ENCODE measurements at places on chromosomes 12 and 14.
A peak's percentile ranks its signal among the peaks of the same experiment; 100 is the strongest.

- no peak for DNase-seq
Measured at GRCh38 chr12:75888399-75888798, 143.2 kb downstream of the PHLDA1 start.

DNA sequence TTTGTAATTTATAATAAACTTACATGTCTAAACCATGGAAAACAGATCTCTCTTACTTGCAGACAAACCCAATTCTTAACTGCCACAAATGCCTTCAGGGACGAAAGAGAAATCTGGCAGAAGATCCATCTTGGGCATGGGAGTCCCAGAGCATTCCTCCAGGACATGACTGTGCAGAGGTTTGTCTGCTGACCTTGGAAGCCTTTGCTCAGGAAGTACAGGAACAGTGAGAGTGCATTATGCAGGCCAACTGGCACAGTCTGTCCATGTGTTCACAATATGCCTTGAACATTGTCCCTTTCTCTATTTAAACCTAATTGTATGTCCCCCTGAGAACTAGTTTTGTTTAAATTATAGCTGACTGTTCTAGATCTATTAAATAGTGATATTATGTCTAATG, 467.1 kb downstream of the ATP23 start:
- DNase-seq, result no peak

GRCh38 chr14:88323086-88323522, at the start of gene KCNK10:
TSS of gene KCNK10 (minus strand) at chr14:88323269. CDS start at chr14:88322798, 471 bp downstream.
- DNase-seq, result no peak

DNA sequence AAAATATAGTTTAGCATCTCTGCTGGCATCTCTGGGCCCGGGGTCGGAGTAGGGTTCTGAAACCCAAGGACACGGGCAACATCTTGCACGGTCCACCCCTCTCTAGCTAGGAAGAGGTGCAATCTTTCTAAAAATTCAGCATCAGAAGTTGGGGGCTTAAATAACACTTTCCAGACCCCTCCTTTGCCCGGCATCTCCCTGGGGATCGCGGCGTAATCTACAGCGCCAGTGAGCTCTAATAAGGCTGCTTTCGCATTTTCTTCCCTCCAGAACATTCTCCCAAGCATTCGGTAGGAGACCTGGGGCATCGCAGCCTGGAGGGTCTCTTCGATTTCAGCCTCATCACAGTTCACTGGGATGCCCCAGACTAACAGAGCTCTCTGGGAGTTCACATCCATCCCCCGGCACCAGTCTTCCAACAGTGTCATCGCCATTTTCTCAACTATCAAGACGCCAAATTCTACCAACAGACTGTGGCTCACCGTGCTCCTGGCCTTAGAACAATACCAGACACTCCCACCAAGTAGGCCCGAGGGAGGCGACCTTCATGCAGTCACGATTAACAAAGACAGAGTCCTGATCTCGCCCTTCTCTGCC, 880 bp downstream of the PNMA1 start:
- DNase-seq, result no peak

GRCh38 chr12:31323391-31324115, 2.4 kb downstream of the SINHCAF start:
- peak; percentile 82 for DNase-seq

DNA sequence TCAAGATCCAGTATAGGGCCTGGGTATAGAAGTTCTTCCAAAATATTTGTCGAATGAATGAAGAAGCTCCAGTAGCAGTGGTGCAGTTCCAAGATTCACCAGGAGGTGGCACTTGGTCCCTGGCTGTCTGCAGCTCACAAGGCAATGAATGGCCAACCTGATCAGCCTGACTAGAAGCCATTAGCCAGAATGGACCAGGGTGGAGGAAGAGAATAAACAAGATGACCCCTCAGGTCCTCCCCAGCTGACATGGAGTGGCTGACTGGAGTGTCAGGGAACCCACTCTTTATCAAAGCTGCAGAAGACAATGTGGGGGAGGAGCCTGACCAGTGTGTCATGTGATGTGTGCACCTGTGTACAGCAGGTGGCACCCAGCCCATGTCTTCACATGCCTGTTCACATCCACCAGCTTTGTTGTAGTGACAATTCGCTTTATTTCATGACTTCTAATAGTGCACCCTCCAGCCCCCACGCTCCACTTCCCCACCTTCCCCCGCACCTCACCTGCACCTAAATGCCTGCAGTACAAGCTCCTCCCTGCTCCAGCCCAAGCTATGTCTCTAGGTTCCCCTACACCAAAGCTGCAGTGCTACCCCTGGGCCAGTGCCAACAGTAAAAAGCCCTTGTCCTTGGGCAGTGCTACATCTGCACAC, 3.0 kb downstream of the LTBP2 start:
- DNase-seq, result peak; percentile 90

GRCh38 chr14:73248108-73248868, 11.0 kb downstream of the PAPLN start:
- no peak for DNase-seq

- DNase-seq, result peak; percentile 61
Measured at GRCh38 chr12:96719660-96720362, 187.2 kb upstream of the NEDD1 start.

- DNase-seq, result no peak
Measured at GRCh38 chr12:24821691-24822090, 127.2 kb downstream of the BCAT1 start.

DNA sequence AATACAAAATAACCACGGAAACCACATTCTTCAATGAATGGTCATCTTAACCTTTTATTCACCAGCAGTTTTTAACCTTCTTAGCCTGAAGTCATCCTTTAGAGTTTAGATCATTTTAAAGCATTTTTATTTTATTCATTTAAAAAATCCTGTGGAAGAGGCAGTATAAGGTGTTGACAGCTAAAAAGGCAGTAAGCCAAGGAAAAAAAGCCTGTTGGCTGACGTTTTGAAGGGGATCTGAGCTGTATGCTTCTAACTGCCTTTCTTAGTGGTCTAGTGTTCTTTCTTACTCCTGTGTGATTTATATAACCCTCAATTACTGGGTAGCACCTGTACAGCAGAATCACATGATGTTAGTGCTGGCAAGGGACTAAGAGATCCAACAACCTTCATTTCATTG, 438.3 kb upstream of the SEL1L start:
- no peak for DNase-seq

DNA sequence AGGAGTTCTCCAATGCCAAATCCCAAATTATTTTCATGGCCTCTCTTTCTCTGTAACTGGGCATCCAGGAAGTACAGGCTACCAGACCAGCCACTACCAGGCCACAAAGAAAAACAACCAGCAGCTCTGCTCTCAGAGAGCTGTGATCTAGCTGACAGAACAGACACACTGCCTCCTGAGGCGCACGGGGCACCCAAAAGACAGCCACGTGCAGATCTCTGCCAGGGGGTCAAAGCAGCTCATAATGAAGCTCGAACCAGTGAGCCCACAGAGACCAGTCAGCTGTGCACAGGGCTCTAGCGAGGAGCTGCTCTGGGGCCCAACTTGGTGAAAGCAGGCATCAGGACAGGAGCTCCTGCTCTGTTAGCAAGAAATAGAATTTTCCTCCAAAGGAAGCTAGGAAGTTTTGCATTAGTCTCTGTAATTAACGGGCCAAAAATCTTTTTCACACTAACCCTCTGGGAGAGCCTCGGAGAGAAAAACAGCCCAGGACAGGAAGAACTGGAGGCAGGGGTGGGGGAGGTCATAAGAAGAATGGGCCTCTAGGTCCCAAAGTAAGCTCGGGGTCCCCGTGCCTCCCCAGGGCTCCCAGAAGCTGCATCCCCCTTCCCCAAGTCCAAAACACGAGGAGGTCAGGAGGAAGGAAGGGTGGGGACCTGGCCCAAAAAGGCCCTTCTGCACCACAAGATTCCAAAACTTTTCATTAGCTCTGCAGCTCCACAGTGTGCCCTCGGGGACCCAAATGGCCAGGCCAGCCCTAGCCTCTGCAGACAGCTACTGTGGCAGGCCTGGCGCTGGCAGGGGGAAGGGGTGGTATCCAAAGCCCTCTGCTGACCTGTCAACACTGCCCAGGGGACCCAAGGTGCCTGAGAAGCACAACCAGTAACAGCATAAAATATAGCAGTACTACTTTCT, 30.2 kb downstream of the ACTN1 start:
- no peak for DNase-seq

GRCh38 chr14:28381656-28382055, 384.9 kb upstream of the FOXG1 start:
- DNase-seq, result no peak

DNA sequence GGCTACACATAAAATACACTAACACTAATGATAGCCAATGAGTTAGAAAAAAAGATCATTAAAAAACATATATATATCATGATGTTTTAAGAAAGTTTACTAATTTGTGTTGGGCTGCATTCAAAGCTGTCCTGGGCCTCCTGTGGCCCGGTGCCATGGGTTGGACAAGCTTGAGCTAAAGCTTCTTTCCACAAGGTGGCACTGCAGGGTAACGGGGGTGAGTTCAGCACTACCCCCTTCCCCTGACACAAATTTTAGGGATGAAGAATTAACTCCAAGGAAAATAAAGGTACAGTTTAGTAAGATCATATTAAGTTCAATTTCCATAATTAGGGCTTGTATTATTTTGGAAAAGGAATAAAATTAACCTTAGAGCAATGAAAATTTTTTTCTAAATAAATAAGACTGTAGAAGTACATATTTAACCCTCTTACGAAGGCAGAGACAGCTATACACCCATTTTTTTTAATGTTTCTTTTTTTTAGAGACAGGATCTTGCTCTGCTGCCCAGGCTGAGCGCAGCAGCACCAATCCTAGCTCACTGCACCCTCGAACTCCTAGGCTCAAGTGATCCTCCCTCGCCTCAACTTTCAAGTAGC, 38.9 kb downstream of the PPP1R13B start:
- DNase-seq, result peak; percentile 22

GRCh38 chr14:106372870-106373652, 846.7 kb downstream of the TMEM121 start:
- peak; percentile 84 for DNase-seq

DNA sequence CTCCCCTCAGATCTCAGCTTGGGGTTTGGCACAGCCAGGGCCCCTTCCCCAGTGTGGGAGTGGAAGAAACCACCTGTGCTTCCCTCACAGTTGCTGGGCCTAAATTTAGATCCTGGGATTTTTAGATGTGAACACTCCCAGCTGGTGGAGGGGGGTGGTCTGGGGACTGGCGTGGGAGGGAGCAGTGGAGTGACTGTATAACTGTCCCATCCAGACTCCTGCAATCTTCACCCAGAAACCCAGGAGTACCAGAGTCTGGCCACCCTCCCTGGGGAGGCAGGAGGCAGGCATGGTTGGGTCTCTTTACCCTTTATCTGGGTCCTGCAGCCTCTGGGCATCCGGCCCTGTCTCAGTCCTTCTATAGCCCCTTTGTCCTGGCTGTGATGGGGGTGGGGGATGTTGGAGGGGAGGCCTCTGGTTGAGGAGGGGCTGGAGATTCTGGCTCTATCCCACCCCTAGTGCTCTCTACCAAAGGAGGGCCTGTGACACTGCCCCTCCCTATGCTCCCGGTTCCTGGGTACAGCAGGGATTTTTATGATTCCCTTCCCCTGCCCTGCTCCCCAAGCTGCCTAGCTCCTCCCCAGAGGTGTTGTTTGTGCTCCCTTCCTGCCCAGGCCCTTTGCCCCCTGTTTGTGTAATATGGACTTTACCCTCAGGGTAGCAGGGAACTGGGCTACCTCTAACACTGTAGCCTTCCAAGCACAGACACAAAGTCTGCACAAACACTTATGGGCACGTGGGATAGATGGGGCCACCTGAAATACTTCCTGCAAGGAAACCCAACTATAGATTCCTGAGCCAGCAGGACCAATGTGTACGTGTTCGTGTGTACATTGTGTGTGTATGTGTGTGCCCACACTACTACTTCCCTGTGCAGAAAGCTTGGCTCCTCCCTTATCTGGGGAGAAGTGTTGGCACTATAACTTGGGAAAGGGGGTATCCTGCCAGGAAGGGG, 1.7 kb downstream of the ERBB3 start:
- no peak for DNase-seq

- DNase-seq, result no peak
Measured at GRCh38 chr12:12586879-12587675, 24.4 kb upstream of the DUSP16 start.

GRCh38 chr12:59973515-59973914, 377.7 kb downstream of the SLC16A7 start:
- DNase-seq, result no peak

- DNase-seq, result no peak
Measured at GRCh38 chr12:97927977-97928376, 465.4 kb downstream of the RMST start.

- DNase-seq, result no peak
Measured at GRCh38 chr12:8894378-8894777, 19.9 kb upstream of the PHC1 start.

GRCh38 chr14:79395061-79395460, 816.2 kb downstream of the DIO2 start:
- no peak for DNase-seq

GRCh38 chr12:636632-637031, 26.6 kb downstream of the NINJ2 start:
- no peak for DNase-seq

Data from hematopoietic multipotent progenitor cell (in vitro differentiated cells).